ENCODE measurements at places on chromosomes 4 and X. TPM values are rescaled to one million over a fixed set of nuclear protein-coding genes. Genes with fewer than 3 reads are reported as not detected.
A peak's percentile ranks its signal among the peaks of the same experiment; 100 is the strongest.

- no peak for DNase-seq
Observed at GRCh38 chr4:73862322-73862721, 6.9 kb upstream of the CXCL1 start.

- DNase-seq = no peak
Observed at GRCh38 chr4:52371841-52372240, 287.3 kb downstream of the USP46 start.

- no peak for DNase-seq
Observed at GRCh38 chrX:372856-373640, 13.7 kb downstream of the PPP2R3B start.

Gene ANXA3
- total RNA-seq = 125 TPM

GRCh38 chr4:30402276-30402675, 317.9 kb upstream of the PCDH7 start:
- no peak for DNase-seq

Gene ERCC6L
- 14.4 TPM for total RNA-seq

Gene BMPR1B
- total RNA-seq = not detected

Gene S100P
- not detected for total RNA-seq

DNA sequence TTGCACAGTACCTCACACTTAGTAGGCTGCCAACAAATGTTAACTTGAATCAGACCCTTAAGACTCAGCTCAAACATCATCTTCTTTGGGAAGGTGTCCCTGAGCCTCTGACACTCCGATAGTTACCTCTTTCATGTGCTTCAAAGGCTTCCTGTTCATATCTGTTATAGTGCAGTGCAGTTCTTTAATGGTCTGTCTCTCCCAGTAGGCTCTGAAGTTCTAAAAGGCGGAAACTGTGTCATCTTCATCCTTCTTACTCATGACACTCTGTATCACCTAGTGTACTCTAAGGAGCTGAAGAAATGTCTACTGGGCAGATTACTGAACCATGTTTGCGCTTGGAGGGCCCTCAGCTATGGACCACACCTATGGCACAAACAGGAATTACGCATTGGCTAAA, 2.1 kb upstream of the DIAPH2 start:
- DNase-seq = no peak

Gene SLC38A5
- 0.16 TPM for total RNA-seq

Gene RHOXF2B
- not detected for total RNA-seq

Gene HPGD
- 6.4 TPM for total RNA-seq

Gene NHSL2
- total RNA-seq = 0.19 TPM

GRCh38 chrX:51332188-51332942, at the start of gene NUDT10:
NUDT10 (plus strand) TSS chrX:51332822; CDS start chrX:51332966, 144 bp downstream.
- DNase-seq = peak; percentile 66

Gene HMX1
- total RNA-seq = not detected

Gene SSX3
- not detected for total RNA-seq

DNA sequence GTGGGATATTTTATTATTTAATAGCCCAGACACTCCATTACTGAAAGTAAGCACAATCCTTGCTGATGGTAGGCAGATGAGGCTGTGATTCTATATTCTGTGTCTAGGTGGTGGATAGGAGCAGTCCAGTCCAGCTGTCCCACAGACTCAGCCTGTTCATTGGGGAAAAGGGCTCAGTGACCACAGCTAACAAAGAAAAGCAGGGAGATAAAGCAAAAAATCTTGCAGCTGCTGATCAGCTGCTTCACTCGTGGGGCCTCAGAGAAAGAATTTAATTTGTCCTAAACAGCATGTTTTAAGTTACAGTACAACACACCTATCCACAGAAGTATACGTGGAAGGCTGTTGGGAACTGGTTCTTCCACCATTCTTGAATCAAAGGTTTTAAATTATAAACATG, 40.7 kb upstream of the ANK2 start:
- no peak for DNase-seq

Gene UGT2B10
- not detected for total RNA-seq

GRCh38 chrX:132591719-132592275, 103.0 kb upstream of the MBNL3 start:
- DNase-seq = no peak

Gene CLDN2
- total RNA-seq = 0.11 TPM

DNA sequence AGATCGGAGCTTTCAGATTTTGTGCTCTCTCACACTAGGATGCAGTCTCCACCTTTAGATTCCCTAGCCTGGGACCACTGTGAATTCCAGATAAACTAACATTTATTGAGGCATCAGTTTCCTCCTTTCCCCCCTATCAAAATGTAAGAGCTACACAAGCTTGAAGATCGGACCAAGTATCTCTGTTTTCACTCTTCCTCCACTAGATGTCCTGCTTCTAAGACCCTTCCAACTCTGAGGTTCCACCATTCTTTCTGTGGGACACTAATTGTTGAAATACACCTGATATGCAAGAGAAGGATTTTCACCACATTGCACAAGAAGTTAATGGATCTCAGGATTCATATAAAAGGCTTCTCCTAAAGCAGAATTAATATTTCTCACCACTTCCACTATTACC, 43.0 kb upstream of the PHOX2B start:
- DNase-seq = no peak

Gene HHIP
- total RNA-seq = 8.8 TPM

Gene MAGEC1
- total RNA-seq = not detected

Gene USP17L26
- not detected for total RNA-seq

Gene SRP72
- 111 TPM for total RNA-seq

Gene CLNK
- not detected for total RNA-seq

Gene STATH
- total RNA-seq = not detected

DNA sequence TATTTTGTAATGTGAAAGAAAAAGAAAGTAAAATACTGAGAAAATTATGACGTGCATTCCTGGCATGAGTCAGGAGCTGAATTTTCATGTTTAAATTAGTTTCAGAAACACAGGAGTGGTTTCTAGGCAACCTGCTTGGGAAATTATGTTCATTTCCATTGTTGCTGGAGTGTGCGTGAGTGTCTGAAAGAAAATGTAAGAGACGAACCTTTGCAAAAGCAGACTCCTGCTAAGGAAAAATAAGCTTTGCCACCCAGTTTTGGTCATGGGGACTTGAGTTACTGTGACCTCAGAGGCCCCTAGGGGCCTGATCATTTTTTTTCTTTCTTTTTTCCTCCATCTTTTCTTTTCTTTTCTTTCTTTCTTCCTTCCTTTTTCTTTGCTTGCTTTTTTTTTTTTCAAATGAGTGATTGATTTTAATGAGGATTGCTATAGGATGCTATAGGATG, 18.8 kb upstream of the CHRNA9 start:
- DNase-seq = peak; percentile 63

Measured in SJSA1 (cell line).